Large intestine (tissue), 12 donors: ENCODE measurements at places on chromosomes 5 and 9. TPM values are rescaled to one million over a fixed set of nuclear protein-coding genes. Genes with fewer than 3 reads are reported as not detected.

The DMXL1 gene
- polyA plus RNA-seq, result 27.7 TPM

The ENTREP1 gene
- 7.3 TPM for polyA plus RNA-seq

The F12 gene
- 1.0 TPM for polyA plus RNA-seq

The GDNF gene
- 4.2 TPM for polyA plus RNA-seq

The GDA gene
- polyA plus RNA-seq, result 97.2 TPM

The SVEP1 gene
- polyA plus RNA-seq, result 8.7 TPM

The PCDHB13 gene
- polyA plus RNA-seq, result 1.4 TPM

The CEP72 gene
- 8.5 TPM for polyA plus RNA-seq

The CDKN2B gene
- 21.7 TPM for polyA plus RNA-seq

The MYOZ3 gene
- 3.0 TPM for polyA plus RNA-seq

The POU5F2 gene
- polyA plus RNA-seq, result 0.03 TPM

The FGFR4 gene
- 97.0 TPM for polyA plus RNA-seq

The GLRA1 gene
- 0.03 TPM for polyA plus RNA-seq

The TLX3 gene
- polyA plus RNA-seq, result not detected

The TNFSF8 gene
- polyA plus RNA-seq, result 0.25 TPM
